ENCODE measurements at places on chromosomes 4 and X.

DNA sequence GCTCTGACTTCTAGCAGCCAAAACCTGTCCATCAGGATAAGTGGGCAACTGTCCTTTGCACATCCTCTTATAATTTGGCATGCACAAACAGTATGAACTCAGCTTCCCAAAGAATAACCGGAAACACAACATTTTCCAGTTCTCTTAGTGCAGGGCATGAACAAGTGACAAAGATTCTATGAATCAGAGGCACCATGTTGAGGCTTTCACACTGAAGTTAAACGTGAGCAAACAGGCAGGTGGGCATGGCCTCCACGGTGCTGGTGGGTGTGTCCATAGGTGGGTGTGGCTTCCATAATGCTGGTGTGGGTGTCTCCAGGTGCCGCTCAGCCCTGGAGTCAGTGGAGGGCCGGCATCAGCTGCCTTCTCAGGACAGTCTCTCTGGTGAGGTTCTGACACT, 196.5 kb downstream of the SMIM20 start:
- DNase-seq: no peak

DNA sequence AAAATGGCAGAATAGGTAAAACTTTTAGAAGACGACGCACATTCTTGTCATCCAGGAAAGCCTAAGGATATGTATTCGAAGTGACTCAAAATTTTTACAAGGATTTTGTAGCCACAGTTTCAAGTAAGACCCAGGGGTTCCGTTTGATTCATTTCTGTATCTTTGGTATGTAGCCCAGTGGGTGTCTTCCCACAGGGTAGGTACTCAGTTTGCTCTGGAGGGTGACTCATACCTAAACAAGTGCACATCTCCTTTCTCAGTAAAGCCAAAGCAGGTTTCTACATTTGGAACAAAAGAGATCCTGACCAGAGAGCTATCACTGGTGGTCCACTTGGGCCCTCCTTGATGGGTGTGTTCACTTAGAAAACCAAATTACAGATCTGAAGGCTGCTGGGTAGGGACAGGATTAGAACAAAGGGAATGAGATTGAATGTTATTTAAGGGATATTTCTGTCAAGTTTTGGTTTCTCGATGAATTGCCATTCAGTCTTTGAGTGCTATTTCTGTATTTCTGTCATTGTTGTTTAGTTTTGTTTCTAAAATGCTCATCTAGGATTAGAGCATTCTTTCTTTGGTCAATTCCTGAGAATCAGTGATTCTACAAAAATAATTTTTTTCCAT, 56.1 kb downstream of the PLS3 start:
- DNase-seq: no peak

- DNase-seq: no peak
Measured at GRCh38 chrX:54172455-54172854, 10.6 kb downstream of the FAM120C start.

DNA sequence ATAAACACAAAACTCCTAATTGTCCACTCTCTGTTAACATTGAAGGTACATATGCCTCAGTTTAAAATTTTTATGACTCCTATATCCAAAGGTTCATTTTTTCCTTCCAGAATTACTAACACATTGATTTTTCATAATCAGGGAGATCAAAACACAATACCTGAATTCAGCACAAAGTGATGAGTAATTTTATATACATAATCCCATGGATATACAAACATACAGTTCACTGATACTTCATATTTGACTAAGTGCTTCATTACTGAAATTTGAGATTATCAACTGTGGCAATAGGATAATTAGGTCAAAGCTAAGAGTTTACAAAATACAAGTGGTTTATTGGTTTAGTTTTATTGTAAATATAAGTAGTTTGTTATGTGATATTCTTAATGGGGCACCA, 176.2 kb upstream of the PRPS2 start:
- DNase-seq: no peak

- peak; percentile 49 for DNase-seq
Measured at GRCh38 chrX:118974908-118975671, 672 bp downstream of the LONRF3 start.

DNA sequence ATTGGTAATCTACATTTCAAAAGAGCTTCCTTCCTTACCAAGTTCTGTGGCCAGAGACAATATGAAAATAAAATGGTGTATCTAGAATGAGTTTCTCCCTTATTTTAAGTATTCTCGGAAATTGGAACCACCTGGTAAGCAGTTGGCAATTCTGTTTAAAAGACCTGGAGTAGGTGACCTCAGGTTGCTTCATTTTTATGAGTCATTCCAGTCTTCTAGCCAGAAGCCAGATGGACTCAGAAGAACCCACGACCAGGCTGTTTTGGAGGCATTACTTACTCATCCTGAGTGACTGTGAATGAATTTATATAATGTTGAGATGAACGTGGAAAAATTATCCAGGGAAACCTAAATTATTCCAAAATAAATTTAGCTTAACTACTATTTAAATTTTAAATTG, 9.1 kb downstream of the BMPR1B start:
- no peak for DNase-seq

GRCh38 chrX:12874581-12874980, 7.7 kb downstream of the TLR7 start:
- DNase-seq: no peak

- DNase-seq: no peak
Measured at GRCh38 chr4:687048-687970, 1.6 kb downstream of the SLC49A3 start.

GRCh38 chr4:87500092-87500462, 29.1 kb downstream of the SPARCL1 start:
- no peak for DNase-seq

DNA sequence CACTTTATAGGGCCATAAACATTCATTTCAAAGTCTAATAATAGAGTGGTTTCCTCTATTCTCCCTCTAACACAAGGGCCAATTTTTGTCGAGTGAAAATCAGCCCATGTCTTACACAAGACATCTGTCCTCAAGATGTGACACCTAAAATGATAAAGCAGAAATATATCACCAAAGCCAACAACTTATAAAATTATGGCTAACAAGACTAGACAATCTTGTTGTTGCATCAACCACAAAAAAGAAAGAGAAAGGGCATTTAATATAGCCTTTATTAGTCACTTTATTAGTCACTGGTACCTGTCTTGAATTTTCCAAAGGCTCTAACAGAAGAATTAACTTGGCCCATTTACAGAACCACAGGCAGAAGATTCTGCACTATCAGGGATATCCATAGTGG, 161.6 kb downstream of the SMIM20 start:
- no peak for DNase-seq

- no peak for DNase-seq
Measured at GRCh38 chrX:42818151-42818921, 40.4 kb upstream of the PPP1R2C start.

DNA sequence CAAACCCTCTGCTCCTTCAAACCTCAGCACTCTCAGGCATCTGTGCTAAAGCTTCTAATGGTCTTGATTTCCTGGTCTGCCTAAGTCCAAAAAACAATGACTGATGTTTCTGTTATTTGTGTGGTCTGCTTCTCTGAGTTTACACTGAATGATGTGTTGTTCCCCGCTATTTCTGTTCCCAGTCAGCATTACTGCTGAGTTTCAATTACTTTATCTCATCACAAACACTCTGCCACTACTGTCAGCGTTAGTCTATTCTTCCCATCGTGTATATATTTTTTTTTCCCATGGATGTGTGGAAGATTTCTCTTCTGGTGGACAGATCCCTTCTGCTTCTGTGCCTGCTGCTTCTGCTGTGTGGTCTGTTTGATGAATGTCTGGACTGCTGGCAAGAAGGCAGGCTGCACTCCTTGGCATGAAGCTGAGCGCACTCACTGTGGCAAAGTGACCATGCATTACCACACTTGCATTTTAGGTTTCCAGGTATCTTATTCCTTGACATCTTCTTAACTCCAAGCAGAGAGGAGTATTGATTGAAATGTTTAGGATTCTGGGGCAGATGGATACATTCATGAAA, 106.9 kb upstream of the PAQR3 start:
- DNase-seq: no peak

GRCh38 chrX:38262715-38263620, 42.3 kb upstream of the SRPX start:
- DNase-seq: no peak

DNA sequence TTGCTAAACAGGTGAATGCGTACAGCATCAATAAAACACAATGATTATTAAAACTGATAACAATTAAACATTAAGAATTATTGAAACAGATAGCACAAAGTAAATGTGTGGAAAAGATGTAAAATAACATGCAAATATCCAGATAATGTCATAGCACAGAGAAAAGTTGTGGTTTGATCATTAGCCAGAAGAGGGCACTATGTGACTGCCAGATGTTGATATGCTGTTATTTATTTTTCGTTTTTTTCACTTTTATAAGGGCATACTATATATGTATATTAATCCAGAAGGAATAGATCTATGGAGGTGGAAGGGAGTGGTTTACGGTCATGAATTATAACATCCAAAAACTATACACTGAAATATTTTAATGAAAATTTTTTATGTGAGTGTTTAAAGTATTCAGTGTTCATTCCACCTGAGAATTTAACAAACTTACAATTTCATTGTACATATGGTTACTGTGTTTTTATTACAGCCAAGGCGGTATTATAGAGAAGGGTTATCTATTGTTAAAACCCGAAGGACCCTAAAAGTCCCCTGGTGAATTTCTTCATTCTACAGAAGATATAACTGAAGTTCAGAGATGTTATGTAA, 211.9 kb upstream of the UGT8 start:
- DNase-seq: no peak

DNA sequence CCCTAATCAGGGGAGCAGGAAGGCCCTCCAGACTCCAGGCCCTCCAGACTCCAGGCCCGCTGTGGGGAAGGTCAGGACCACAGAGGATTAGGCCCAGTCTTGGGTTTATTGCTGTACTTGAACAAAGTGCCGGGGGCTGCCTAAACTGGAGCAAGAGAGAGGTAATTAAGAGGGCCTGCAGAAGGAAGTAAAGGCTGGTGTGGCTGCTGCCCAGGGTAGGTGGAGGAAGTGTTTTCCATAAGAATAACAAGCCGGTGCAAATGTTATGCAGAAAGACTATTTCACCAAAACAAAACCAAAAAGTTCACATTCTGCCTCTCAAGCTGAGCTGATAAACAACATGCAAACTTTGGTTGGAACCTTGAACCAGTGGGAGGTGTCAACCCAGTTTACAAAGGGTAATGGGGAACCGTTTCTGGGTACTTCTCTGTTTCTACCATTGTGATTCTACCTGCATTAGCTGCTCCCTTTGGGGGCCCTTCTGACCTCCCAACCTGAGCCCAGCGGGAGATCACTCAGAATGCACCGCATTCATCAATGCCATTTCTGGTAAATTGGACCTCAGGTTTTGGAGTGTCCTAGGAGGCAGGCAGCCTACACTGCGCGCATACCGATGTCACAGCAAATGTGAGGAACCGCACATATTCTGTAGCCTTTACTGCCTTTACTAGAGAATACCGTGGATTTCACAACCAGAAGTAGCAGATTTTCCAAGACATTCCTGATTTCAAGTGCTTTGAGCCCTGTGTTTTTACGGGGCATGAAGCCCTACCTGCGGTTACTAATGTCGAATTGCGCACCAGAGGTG, 59.7 kb upstream of the BCOR start:
- DNase-seq: no peak

DNA sequence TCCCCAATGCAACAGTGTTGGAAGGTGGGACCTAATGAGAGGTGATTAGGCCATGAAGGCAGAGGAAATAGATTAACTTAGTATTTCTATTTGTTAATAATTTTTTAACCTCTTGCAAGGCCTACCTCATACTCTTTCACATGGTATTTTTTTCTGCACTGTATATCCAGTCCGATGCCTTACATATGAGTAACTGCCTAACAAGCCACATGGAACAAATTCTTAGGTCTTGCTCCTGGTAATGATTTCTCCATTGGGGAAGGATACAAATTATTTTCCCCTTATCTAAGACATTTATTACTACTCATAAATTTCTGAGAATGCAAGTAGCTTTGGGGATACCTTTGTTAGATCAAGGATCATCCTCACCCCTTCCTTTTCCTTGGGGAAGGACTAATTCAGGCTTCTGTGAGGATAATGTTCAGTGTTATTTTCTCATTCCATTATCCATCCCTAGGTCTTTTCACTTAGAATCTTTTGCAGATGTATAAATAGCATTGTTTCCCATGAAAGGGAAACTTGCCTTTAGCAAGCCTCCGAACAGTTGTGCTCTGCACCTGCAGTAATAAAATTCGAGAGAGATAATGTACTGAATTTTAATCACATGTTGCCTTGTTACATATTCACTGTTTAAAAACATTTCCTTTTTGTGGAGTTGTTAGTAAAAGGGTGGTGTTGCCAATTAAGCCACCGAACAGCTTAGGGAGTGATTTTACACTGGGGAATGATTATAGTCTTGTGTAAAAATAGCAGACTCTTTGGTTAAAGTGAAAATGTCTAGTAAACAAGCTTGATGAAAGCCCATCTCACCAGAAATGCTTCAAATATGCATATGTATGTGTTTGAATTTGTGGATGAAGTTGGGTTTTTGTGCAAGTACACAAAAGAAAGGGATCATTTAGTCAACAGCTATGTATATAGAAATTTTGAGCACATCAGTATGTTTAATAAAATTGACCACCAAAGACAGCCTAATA, 89.9 kb downstream of the CFAP299 start:
- no peak for DNase-seq

GRCh38 chr4:40301603-40302002, 33.5 kb upstream of the CHRNA9 start:
- peak; percentile 31 for DNase-seq

DNA sequence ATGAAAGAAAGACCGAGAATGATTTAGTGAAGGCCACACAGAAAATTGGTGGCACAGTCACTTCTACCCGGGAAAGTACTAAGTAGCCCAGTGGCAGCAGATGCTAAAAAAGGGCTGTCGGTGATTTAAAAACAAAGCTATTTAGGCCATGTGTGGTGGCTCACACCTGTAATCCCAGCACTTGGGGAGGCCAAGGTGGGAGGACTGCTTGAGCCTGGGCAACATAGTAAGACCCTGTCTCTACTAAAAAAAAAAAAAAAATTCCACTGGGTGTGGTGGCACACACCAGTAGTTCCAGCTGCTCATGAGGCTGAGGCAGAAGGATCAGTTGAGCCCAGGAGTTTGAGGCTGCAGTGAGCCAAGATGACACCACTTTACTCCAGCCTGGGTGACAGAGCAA, 144.2 kb downstream of the CBR4 start:
- no peak for DNase-seq

GRCh38 chr4:8235224-8235623, 34.3 kb upstream of the HTRA3 start:
- no peak for DNase-seq

GRCh38 chr4:138611721-138612120, 369.6 kb upstream of the SLC7A11 start:
- no peak for DNase-seq

Measured in stimulated activated CD4-positive, alpha-beta T cell treated with anti-CD3 and anti-CD28 coated beads, Interleukin-4, amount 100 ng/mL, for 1 hour (primary cell).